NCI-H187 treated with DMSO at 0.1 percent for 48 hours (cell line): ENCODE measurements at places on chromosomes 1 and 21.

- DNase-seq, result no peak
Measured at GRCh38 chr1:215476541-215476940, 90.6 kb upstream of the KCTD3 start.

DNA sequence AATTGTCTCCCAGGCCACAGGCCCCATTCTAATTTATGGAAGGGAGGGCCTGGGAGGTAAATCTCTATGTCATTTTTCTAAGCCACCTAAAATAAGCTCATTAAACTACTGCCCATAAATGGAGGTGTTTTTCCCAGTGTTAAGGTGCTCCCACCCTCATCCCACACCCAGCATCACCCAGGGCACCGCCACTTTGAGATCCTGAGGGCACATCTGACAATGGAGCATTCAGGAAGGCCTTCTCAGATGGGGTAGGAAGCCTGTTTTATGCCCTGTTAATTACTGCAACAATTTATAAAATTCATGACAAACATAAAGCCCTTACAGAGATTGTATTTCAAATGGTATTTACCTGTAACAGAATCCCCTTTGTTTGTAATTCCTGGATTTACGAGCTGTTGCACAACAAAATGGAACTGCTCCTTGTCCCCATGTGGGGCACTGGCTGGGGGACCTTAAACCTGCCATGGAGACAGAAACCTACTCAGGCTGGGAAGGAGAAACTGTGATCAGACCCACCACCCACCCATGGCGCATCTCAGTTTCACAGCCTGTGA, 319.5 kb upstream of the USP24 start:
- no peak for DNase-seq

DNA sequence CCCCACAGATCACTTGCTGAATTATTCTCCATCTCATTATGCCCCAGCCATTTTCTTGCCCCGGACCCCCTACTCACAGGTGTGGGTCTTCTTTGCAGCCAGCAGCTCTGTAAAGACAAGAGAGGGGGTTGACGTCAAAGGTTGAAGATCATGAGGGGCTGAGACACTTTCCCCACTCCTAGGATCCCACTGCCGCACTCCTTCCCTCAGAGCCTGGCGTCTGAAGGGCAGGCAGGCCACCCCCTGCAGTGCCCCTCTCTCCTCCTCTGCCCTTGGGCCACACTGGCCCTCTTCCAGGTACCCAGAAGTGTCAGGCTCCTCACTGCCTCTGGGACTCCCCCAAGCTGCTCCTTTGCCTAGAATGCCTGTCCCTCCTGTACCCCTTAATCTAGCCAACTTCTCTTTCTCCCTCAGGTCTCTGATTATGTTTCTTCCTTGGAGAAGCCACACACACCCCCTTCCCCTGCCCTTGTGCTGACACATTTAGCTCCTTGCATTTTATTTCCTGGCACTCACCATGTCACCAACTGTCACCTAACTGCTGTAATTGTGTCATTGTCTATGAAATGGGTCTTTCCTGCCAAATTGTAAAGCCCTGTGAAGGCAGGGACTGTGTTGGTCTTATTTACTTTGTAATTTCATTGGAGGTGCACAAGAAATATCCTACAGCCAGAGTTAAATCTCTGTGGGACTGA, 2.1 kb downstream of the RORC start:
- no peak for DNase-seq

GRCh38 chr1:33791251-33791650, 72.6 kb upstream of the HMGB4 start:
- DNase-seq, result no peak

GRCh38 chr21:42427809-42428419, 24.2 kb downstream of the UBASH3A start:
- DNase-seq, result no peak

- no peak for DNase-seq
Measured at GRCh38 chr1:224109981-224110380, 3.9 kb upstream of the FBXO28 start.

GRCh38 chr1:43789604-43790550, 82.5 kb downstream of the ST3GAL3 start:
- no peak for DNase-seq

- no peak for DNase-seq
Measured at GRCh38 chr1:77333501-77333900, 51.7 kb downstream of the AK5 start.

DNA sequence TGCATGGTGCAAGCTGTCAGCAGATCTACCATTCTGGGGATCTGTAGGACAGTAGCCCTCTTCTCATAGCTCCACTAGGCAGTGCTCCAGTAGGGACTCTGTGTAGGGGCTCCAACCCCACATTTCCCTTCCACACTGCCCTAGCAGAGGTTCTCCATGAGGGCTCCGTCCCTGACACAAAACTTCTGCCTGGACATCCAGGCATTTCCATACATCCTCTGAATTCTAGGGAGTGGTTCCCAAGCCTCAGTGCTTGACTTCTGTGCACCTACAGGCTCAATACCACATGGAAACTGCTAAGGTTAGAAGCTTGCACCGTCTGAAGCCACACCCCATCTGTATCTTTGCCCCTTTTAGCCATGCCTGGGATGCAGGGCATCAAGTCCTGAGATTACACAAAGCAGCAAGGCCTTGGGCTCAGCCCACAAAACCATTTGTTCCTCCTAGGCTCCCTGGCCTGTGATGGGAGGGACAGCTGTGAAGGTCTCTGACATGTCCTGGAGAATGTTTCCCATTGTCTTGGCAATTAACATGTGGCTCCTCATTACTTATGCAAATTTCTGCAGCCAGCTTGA, 117.0 kb upstream of the NFIA start:
- DNase-seq, result no peak

DNA sequence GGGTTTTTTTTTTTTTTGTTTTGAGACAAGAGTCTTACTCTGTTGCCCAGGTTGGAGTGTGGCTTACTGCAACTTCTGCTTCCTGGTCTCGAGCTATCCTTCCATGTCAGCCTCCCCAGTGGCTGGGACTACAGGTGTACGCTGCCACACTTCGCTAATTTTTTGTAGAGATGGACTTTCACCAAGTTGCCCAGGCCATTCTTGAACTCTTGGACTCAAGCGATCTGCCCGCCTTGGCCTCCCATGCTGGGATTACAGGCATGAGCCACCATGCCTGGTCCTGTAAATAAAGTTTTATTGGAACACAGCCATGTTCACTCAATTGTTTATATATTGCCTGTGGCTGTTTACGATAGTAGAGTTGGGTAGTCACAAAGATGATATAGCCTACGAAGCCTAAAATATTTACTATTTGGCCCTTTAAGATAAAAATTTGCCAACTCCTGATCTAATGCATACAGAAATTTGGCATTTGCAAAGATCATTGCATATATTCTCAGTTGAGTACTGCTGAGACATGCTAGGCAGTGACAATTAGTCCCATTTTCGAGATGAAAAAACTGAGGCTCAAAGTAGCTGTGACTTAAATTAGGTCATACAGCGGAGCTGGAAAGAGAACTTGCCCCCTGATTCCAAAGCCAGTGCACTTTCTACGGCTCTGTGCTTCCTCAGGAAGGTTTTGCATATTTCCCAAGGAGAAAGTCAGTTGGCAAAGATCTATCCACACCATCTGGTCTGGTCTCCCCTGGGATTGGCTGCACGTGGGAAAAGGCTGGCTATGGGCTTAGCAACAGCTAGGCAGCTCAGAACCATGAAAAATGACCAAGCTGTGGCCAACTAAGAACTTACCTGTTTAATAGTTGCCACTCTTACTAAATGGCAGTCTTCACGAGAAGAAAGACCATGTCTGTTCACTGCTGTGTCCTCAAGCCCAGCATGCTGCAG, 19.4 kb downstream of the MECR start:
- no peak for DNase-seq

DNA sequence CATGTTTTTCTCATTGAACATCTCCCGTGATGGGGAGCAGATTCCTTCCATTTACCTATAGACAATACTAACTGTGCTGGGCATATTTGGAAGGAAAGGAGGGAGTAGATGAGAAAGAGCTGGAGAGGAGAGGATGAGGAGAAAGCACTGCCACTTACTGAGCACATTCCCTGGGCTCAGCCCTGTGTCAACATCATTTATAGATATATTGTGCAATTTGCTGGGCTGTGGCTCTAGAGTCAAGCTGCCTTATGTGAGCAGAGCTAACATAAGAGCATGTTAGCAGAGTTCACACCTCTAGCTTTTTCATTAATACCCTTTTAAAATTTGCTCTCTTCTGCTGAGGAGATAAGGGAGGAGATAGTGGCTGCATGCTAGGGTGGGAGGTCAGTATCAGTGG, 22.3 kb upstream of the CD53 start:
- DNase-seq, result no peak

DNA sequence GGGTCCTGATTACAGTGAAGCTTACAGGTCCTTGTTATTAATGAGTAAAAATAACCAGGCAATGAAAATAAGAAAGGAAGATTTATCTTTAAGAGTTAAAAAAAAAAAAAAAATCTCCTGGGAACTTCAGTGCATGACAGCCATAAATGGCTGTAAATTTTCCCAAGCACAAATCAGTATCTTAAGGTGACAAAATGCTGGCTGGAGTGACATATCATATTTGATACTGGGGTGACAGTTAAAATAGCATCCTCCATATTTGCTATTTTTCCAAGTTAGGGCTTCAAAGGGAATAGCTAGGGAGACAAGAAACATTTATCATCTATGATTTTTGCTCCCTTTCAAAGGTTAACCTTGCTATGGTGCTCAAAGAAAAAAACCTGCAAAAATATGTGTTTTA, 226.6 kb downstream of the PRDM2 start:
- no peak for DNase-seq

DNA sequence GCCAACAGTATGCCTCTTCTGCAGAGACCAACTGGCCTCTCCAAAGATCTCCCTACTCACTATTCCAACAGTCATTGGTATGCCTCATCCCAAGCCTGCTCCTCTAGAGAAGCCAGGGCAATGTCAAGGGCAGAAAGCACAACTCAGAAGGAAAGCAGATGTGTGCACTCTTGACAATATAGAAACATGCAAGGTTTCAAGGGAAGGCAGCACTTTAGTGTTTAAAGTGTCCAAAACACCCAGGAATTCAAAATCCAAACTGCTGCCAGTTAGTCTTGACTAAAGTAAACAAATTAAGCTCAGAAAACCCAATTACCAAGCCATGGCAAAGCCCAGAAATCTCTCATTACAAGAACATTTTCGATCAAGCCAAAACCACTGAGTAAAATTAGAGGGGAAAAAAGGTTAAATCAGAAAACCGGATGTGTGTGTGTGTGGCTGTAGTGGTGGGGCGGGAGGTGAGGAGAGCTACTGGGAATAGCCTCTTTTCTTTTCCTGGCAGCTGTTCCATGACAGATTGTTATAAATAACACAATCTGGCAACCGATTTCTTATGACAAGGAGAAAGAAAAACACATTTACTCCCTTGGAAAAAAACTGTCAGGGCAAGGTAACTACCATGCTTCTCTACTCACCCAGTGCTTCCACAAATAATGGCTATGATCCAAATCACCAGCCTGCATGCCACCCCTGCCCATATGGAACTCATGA, 39.2 kb downstream of the EIF2B3 start:
- no peak for DNase-seq

DNA sequence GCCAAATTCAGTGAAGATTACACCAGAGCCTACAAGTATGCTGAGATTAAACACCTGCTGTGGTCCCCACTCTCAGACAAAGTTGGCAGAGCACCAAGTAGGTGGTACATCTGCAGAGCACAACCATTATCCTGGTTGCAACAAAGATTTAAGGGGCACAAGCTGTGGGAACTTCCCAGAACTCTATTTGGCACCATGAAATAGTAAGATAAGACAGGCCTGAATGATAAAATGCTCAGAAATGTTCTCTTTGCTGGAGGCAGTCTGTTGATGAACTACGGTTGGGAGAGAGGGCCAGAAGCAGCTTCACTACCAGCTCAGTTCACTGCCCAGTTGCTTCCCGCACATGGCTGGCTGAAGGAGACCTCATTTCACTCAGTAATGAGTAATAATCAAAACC, 19.9 kb downstream of the RPL5 start:
- DNase-seq, result no peak
